AG10803 (cell line): ENCODE measurements at places on chromosomes 7 and 10.
A peak's percentile ranks its signal among the peaks of the same experiment; 100 is the strongest.

DNA sequence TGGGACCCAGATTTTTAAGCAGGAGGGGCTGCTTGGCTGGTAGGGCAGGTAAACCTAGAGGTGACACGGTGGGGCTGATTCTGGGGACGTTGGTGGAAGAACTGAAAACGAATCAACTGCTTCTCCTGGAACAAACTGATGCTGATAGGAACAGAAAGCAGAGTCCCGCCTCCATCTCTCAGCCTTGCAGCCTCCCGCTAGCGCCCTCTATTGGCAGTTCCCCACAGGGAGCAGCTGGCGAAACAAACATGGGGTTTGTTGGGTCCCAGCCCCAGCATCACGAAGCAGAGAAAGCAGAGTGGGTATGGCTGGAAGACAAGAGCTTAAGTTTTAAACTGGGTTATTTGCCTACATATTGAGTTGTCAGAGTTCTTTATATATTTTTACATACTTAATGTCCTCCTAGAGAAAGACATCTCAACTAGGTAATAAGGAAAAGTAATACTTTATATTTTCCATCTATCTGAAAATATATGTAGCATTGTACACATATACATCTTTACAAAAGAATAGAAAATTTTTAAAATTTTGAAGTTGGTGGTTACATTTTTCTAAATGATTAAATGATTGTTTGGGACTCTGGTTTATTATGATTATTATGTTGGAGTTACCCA lies 42.3 kb upstream of the FOXI2 start:
- DNase-seq = no peak

- no peak for DNase-seq
Observed at GRCh38 chr7:90955641-90956207, 308.5 kb upstream of the FZD1 start.

- DNase-seq = peak; percentile 87
Observed at GRCh38 chr7:157397731-157398691, 61.2 kb downstream of the DNAJB6 start.

GRCh38 chr10:111127081-111127848 lies 50.4 kb downstream of the ADRA2A start:
- no peak for DNase-seq

- peak; percentile 4 for DNase-seq
Observed at GRCh38 chr7:94908323-94909178, 1.2 kb downstream of the PPP1R9A start.

GRCh38 chr7:32206987-32207386 lies 136.8 kb upstream of the PDE1C start:
- DNase-seq = peak; percentile 3

- no peak for DNase-seq
Observed at GRCh38 chr7:157152391-157152937, 13.7 kb downstream of the UBE3C start.

- no peak for DNase-seq
Observed at GRCh38 chr10:25261558-25261957, 86.8 kb downstream of the GPR158 start.

- peak; percentile 72 for DNase-seq
Observed at GRCh38 chr7:92614660-92615174, 24.5 kb upstream of the FAM133B start.

GRCh38 chr10:17851611-17852010 lies 42.5 kb downstream of the MRC1 start:
- DNase-seq = no peak

- no peak for DNase-seq
Observed at GRCh38 chr10:30834153-30834552, 197.5 kb downstream of the ZNF438 start.

- DNase-seq = no peak
Observed at GRCh38 chr10:34184939-34185386, 630.1 kb downstream of the PARD3 start.

DNA sequence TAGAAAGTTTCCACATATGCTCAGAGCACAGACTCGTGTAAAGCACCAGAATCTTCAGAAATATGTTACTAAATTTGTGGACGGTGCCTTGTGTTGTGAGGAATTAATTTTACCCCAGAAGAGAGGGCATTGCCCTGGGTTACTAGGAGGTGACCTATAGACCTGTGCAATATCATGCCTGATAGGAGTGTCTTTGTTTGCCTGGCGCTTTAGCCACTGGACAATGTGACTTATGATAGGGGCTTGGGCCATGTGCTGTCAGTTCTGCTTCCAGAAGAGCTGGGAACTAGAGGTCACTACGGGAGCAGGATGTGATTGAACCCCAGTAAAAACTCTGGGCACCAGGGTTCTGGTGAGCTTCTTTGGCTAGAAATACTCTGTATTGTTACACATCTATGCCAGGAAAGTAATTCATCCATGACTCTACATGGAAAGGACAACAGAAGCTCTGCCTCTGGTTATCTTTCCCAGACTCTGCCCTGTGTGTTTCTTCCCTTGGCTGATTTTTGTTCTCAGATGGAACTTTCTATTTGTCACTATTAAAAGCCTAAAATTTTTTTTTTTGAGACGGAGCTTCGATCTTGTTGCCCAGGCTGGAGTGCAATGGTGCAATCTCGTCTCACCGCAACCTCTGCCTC lies 75.5 kb downstream of the SIRT1 start:
- DNase-seq = no peak

- no peak for DNase-seq
Observed at GRCh38 chr10:89891006-89891535, 189.7 kb downstream of the KIF20B start.

DNA sequence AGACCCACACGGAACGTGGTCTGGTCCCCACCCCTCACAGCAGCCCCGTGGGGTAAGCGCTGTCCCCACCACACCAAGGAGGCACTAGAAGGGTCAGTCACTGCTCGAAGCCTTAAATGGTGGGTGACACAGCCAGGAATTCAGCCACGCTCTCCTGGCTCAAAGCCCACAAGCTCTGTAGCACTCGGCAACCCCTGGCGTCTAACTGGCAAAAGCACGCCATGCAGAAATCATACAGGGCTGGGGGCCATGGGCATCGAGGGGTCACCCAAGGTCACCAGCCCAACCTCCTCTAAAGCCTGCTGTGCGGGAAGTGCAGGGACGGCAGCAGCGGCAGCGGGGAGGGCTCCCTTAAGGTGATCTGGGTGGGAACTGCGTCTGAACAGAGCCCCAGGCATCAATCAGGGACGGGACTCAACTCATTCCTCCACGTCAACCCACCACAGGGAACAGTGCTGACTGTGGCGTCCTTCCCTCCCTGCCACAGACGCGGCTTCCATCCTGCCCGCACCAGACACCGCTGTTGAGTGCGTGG lies 7.8 kb downstream of the GPER1 start:
- no peak for DNase-seq

DNA sequence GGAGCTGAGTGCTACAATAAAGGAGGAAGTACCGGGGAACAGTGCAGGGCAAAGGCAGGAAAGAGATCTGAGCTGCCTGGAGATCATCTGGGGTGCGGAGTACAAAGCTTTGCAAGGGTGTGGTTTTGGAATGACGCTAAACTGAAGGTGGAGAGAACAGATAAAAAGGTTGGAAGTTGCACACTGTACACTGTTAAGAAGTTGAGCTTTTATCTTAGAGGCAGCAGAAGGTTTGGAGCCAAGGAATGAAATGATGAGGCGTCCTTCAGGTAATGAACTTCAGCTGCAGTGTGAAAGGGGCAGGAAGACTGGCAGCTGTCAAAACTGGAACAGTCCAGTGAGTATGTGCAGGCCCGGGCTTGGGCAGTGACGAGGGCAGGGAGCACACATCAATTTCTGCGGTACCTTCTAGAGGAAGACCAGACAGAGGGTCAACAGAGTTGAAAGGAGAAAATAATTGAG lies 7.2 kb upstream of the ANKRD61 start:
- no peak for DNase-seq

DNA sequence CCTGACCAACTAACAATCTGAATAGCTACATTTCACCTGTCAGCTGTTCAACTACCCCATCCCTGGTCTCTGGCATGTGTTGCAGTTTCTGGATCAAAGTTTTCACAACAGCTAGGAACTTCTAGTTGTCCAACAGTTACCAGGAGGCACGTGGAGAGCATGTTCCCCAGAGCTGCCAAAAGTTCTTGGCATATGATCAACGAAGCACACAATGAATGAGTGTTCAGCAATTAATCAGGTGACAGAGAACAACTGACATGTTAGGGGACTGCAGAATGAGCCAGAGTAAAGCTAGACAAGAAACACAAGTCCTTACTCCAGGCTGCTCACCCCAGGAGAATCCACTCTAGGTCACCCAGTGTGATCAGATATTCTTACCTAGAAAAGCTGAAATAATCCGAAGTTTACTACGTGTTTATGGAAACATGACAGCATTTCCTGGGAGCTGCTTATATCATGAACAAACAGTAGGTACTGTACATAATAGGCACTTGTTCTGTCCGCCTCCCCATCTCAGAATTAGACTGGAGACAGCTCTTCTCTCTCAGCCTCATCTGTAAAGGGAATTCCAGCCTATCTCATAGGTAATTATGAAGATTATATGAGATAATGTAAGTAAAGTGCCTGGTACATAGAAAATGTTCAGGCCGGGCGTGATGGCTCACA lies 50.6 kb downstream of the ZNF438 start:
- peak; percentile 76 for DNase-seq

DNA sequence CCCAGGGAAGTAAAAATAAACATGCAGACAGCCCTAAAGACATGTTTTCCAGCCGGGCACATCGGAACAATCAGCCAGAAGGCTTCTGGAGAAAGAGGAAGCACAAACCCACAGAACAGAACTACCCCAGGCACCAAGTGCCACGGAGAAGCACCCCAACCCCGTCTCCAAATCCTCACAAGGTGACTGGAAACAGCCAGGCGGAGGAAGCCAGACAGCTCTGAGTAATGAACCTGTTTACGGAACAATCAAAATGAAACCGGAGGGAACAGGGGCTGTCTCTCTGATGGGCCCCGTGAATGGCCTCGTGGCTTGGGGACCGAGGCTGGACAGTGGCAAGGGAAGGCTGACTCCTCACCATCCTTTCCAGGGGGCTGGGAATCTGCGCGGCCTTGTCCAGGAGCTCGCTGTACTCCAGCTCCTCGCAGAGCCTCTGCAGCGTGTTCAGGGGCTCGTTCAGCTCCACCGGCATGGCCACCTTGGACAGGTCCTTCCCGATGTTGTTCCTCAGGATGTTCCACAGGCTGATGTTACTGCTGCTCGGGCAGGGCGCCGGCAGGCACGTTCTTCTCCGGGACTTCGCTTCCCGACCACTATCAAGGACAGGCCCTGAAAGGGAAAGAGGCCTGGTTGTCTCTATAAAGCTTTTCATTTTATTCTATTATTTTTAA lies 77.0 kb upstream of the GSDME start:
- DNase-seq = no peak
